Activated gamma-delta T cell treated with anti-CD3 and anti-CD28 coated beads, Interleukin-2, amount 50 U/mL, for 16 hours (primary cell): ENCODE measurements at places on chromosomes 11 and 22.

- DNase-seq = no peak
Measured at GRCh38 chr11:130160498-130161155, 1.0 kb downstream of the ST14 start.

GRCh38 chr22:43544289-43544673 is 132.5 kb downstream of the MPPED1 start:
- no peak for DNase-seq

DNA sequence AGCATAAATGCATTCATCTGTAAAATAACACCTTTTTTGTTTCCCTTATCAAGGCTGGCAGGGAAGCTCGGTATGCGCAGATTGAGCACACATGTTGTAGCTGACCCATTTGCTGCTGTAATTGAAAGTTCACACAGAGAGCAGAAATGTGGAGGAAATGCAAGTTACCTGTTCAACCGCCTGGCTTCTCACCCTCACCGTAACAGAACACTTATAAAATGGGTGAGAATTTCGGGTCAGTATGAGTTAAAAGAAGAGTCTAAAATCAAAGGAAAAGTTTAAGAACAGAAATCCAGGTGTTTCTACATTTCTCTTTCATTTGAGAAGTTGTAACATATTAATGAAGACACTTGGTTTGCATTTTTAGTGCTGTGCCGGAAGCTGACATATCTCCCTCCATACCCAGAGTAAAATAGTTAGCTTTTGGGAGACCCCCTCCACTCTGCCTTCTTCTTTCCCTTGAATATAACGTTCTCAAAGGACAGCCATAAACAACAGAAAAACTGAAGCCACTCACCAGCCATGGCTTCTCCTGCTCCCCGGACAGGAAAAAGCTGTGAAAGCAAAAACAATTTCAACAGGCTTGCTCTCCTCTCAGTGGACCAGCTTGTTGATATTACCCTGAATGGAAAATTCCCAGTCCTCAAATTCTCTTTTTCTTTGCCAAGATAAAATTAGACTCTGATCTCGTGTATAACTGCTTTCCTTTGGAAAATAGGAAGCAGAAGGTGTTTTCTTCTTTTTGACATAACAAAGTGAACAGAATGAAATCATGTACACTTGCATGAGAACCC is at the start of gene CASP12:
Gene CASP12 (minus strand): TSS at position 570 of the 794 bp plus-strand sequence.
- DNase-seq = no peak

- DNase-seq = no peak
Measured at GRCh38 chr11:31995525-31996094, 95.3 kb upstream of the RCN1 start.

DNA sequence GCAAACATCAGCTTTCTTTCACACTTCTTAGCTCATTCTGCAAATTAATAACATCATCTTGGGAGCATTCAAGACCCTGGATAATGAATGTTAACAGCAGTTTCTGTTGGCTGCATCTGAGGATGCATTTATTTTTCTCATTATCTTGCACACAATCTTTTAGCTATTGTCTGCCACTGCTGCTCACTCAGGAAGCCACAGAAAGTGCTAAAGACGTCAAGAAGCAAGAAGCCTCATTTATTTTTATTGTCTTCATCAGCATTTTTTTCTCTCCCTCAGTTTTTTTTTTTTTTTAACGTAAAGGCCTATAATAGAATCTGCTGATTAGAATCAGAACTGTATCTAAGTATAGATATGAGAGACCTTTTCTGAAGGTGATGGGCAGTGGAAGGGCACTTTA is 1339.4 kb downstream of the FAM181B start:
- DNase-seq = no peak

GRCh38 chr11:110860461-110860860 is 148.2 kb upstream of the ARHGAP20 start:
- no peak for DNase-seq

GRCh38 chr11:115287266-115287665 is 216.9 kb downstream of the CADM1 start:
- DNase-seq = no peak

DNA sequence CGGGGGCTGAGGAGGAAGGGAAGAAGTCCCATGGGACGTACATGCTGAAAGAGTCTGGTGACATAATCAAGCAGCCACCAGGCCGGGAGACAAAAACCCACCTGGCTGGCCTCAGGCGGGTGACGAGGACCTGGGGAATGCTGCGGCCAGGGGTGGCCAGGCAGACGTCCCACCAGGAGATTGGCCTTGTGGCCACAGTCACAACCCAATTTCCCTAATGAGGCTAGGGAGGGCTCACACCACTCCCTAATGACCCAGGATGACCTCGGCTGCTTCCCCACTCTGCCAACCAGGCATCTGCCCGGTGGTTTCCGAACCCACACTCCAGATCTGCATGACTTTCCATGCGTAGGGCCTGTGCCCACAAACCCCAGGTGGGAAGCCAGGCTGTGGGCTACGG is 66.9 kb downstream of the SCUBE1 start:
- DNase-seq = no peak

DNA sequence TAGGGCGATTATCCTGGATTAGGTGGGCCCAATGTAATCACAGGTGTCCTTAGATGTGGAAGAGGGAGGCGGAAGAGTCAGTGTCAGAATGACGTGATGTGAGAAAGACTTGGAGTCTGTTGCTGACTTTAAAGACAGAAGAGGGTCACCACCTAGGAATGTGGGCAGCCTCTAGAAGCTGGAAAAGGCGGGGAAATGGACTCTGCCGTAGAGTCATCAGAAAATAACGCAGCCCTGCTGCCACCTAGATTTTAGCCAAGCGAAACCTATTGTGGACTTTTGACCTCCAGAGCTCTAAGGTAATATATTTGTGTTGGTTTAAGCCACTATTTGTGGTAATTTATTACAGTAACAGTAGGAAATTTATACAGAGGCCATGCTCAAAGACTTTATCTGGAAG is 4.8 kb downstream of the DDX10 start:
- no peak for DNase-seq

DNA sequence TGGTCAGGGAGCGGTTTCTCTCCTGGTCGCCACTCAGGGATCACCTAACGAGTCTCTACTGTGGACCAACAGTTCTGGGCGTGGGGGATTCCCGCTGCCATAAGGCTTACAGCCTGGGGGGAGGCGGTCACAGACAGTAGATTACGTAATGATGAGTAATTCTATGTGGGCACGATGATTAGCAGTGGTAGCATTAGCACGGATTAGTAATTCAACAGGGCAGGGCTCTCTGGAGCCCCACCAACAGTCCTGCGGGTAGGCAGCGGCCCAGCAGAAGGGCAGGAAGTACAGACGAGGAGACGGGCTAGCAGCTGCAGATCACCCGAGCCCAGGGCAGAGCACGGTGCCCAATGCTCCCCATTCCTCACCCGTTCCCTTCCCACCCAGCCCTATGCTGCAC is 3.6 kb downstream of the SHISAL1 start:
- DNase-seq = no peak

DNA sequence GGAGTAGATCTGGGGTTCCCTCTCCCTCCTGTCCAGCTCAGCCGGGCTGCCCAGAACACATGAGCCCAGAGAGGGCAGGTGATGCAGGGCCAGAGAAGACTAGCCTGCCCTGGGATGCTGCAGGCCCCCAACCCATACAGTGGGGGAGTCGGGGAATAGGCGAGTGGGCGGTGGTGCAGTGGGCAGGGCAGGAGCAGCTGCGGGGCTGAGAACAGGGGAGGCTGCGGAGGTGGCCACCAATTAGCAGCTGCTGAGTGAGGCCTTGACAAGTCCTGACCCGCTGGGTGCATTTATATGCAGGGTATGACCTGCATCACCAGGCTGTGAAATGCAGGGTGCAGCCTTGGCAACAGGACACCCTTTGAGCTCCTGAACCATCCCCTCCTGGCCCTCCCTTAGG is 43.1 kb downstream of the NFAM1 start:
- no peak for DNase-seq

DNA sequence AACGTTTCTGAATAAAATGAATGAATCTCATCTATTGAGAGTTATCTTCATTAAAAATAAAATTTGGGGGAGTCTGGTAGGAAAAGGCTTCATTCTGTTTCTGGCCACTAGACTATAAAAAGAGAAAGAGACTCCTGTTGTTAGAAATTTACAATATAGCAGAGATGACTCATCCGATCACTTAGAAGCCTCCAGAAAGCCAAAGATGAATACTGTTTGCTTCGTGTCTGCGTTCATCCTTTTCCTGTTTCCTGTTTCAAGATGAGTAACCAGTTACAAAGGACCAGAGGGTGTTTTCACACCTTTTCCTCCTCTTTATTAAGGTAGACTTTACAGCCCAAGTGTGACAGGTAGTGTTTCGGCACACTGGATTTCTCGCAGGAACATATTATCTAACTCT is 1120.7 kb downstream of the LRRC4C start:
- no peak for DNase-seq

GRCh38 chr11:72723508-72723907 is 28.7 kb downstream of the ARAP1 start:
- no peak for DNase-seq

GRCh38 chr11:44622721-44623258 is 57.3 kb downstream of the CD82 start:
- no peak for DNase-seq

DNA sequence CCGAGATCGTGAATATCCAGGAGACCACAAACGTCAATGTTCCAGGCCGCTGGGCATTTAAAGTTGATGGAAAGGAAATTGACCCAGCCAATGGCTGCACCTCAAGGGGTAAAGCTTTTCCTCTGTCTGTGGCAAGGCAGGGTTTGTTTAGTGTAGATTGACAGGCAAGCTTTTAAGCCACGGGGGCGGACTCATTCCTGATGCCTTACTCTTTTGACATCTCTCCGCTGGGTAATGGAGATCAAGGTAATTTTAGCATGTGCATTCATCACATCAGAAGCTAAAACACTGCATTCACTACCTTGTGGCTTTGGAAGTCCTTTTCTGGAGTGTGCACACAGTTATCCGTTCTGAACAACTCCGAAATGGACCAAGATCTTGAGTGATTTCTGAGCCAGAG is 12.6 kb downstream of the TECTA start:
- no peak for DNase-seq

DNA sequence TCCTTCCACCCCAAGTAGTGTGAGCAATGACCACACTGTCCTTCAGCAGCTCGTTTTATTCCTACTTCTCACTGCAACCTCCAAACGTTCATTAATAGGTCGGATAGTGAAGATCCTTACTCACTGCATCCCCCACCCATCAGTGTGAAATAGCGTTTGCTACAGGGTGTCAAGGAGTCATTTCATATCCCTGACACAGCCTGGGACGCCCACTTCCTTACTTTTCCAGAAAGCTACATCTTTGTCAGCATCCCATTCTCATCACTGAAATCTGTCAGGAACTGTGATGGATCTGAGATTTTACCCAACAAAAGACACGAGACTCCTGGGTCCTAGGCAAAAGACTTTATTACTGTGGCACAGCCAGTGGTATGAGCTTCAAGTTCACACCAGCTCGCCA is 592.4 kb downstream of the NTM start:
- no peak for DNase-seq

GRCh38 chr11:130599073-130599654 is 150.7 kb downstream of the ADAMTS15 start:
- no peak for DNase-seq

DNA sequence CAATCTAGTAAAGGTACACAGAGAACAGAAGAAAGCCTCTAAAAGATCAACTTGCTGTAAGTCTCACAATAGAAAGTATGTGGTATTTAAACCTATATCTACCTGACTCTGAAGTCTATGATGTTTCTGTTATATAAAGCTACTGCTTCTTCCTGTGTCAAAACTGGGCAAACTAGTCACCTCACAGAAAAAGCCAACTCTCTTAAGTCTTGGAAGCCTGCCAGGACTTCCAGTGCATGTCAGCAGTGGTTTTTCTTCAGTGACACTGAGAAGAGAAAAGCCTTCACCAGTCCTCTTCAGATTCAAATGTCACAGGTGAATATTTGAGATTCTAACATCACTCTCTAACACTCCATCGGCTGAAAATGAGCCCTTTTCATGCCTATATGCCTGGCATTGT is 808.0 kb downstream of the DLG2 start:
- DNase-seq = no peak

DNA sequence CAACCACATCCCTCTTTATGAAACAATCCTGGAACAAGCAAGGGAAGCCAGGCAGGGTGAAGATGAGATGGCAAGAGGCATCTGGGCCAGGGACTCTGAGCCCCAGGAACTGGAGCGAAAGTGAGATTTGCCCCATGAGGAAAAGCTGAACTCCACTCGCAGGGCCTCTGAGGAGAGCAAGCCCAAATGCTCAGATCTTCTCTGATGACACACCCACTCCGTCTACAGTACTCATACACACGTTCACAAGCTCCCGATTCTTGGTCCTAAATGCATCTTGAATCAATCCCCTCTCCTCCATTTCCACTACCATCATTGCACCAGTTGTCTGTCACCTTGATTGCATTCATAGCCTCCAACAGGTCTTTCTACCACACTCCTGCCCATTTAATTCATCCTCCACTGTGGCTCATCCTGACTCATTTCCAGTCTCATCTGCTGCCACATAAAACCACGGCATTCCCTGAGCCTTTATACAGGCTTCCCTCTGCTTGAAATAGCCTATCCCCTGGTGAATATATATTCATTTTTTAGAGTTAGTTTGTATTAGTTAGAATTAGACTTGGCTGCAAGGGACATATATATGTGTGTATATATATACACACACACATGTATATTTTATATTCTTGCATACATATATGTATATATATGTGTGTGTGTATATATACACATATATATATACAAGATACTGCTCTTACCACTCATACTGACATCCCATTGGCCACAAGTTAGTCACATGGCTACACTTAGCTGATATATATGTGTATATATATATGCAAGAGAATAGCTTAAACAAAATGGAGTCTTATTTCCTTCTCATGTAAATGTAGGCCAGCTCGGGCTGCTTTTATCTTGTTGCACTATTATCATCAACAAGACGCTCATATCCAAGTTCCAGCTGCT is 1.4 kb upstream of the APOA5 start:
- no peak for DNase-seq

GRCh38 chr22:29555065-29555644 is 1.6 kb upstream of the THOC5 start:
- DNase-seq = no peak

DNA sequence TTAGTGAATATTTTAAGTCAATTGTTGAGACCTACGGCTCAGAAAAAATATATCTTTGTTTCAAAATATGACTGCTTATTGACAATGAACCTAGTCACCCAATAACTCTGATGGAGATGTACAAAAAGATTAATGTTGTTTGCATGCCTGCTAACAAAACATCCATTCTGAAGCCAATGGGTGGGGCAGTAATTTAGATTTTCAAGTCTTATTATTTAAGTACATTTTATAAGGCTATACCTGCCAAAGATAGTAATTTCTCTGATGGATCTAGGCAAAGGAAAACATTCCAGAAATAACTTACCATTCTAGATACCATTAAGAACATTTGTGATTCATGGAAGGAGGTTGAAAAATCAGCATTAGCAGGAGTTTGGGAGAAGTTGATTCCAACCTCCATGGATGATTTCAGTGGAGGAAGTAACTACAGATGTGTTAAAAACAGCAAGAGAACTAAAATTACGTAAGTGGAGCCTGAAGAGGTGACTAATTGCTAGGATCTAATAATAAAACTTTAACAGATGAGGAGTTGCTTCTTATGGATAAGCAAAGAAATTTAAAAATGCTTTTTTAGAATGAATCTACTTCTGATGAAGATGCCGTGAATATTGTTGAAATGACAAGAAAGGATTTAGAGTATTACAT is 26.4 kb upstream of the OR8D2 start:
- DNase-seq = no peak

- DNase-seq = no peak
Measured at GRCh38 chr11:18490319-18490718, 34.7 kb downstream of the LDHAL6A start.

GRCh38 chr11:45301537-45302246 is 15.6 kb upstream of the SYT13 start:
- no peak for DNase-seq

GRCh38 chr11:14774721-14775120 is 117.3 kb downstream of the CYP2R1 start:
- no peak for DNase-seq
